ENCODE measurements at places on chromosomes 12 and 14.

DNA sequence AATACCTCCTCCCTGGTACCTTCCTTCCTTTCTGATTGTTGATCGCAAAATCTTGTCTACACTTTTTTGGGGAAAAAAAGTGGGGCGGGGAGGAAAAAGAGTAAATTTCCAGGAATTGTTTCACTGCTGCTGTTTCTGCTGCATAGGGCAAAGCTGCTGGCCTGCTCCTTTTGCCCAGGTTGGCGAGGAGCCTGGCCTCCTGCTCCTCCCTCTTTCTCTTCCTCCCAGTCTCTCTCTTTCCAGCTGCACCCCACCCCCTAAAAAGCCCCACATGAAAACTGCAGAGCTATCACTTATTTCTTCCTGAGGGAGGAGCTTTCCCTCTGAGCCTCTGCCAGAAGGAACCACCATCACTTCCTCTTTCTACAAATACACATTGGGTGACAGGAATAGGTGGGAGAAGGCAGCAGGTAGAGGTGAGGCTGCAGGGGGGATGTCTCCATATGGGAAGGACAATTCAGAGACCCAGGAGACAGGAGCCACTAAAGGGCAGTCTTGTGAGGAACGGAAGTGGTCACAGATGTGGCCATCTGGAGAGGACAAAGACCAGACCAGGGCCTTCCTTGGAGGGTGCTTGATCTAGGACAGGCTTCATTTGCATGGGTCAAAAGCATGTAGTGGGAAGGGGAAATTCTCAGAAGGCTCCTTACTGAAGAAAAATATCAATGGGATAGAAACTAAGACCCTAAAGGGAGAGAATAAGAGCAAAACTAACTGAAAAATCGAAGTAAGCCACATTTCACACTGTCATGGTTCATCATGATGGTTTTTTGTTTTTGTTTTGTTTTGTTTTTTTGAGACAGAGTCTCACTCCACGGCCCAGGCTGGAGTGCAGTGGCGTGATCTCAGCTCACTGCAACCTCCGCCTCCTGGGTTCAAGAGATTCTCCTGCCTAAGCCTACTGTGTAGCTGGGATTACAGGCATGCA lies 14.8 kb downstream of the ZBTB39 start:
- DNase-seq: no peak

DNA sequence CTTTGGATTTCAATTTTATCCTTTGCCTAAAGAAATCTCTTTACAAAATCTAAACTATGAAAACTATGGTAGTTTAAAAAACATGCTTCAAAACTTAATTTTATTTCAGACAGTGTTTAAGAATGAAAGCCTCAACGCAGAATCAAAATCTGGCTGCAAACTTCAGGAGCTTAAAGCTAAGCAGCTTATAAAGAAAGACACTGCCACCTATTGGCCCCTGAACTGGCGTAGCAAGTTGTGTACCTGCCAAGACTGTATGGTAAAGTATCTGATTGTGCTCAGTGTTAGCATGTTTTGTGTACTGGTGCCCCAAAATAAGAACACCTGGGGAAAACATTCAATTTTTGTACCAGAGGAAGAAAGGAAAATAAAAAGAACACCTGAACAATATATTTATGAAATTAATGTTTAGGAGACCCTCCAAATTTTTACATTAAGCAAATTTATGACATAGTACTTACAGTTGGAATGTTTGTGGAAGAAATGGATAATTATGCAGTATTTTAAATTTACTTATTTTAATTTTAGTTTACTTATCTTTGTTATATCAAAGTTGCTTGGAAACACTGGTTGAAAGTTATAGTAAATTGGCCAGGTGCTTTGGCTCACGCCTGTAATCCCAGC lies 12.2 kb downstream of the UBR7 start:
- DNase-seq: peak; percentile 69

GRCh38 chr14:34498684-34499412 lies 36.8 kb upstream of the SPTSSA start:
- DNase-seq: peak; percentile 34

GRCh38 chr12:89969093-89969492 lies 260.5 kb upstream of the ATP2B1 start:
- no peak for DNase-seq

GRCh38 chr12:40032433-40033241 lies 73.2 kb downstream of the SLC2A13 start:
- no peak for DNase-seq

DNA sequence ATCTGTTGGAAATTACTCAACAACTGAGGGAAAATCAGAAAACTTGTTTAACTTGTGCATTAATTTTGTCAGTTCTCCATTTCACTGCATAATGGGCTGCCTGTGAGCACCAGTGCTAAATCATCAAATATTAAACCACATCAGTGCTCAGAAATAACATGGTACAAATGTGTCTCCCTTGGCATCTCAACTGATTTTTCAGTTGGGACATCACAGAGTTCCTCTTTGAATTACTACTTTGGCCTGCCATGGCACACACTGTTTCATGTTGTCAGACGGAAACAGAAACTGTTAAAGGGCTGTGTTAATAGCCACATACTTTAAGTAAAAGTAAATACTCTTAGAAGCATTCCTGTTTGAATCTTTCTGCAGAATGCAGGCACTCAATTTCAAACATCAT lies 42.1 kb upstream of the STRN3 start:
- no peak for DNase-seq

DNA sequence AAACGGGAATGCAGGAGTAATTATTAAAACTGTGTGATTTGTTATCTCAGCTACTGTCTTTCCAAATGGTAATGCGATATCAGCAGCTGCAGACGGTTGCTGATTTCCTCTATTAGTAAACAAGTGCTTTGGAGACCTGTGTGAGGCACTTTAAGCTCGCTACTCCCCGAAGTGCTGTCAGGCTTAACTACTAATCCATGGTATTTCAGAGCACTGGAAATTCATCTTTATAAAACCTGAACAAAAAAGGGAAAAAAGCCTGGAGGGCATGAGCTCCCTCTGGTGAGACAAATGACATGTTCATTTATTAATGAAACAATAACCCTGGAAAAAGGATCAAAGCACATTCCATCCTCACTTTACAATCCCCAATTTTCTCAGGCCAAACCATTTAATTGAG lies 143.6 kb upstream of the OTX2 start:
- no peak for DNase-seq

DNA sequence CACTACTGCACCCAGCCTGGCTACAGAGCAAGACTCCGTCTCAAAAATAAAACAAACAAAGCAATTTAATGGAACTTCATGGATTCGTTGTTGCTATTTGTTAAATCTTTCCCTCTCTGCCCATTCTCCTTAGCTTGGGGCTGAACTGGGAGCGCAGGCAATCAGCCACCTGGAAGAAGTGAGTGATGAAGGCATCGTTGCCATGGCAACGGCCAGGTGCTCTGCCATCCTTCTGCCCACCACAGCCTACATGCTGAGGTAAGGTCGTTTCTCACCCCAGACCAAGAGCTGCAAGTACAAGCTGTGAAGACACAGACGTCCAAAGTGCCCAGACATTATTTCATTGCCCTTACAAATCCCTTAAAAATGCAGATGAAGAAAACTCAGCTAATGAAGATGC lies 19.1 kb downstream of the AMDHD1 start:
- no peak for DNase-seq

DNA sequence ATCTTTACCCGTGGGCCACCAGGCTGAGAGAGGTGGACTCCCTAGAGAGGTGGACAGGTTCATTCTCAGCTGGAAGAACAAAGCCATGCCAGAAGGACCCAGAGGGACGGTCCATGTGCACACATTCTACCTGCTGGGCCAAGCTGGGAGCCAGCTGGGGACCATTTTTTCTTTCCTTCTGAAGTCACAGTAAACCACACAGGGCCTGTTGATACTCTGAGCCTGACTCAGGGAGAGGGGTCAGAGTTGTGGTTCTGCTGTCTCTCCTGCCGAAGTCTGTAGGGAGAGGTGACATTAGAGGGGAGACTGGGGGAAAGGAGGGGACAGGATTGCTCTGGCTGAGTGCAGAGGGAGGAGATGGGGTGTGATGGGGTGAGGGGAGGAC lies 148.6 kb downstream of the TSPAN9 start:
- no peak for DNase-seq

DNA sequence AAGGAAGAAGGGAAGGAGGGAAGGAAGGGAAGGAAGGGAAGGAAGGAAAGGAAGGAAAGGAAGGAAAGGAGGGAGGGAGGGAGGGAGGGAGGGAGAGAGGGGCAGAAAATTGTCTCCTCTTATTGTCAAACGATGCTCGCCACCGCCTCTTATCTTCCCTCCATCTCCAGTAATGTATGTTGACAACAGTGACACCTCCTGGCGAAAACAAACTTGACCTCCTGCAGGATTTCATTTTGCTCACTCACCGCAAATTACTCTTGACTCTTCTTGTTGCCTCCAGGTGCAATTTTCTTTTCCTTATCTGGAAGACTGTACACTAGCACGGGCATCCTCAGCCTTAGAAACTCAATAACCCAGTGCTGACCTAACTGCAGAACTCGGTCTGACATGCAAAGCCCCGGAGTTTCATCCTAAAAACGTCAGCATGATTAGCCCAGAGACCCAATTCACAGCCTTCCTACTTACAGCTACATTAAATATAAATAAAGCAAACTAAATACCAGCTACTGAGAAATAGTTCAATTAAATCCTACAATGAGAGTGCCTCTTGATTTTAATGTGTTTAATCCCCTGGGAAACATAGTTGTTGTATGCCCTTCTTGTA lies 512.4 kb upstream of the TMPO start:
- peak; percentile 26 for DNase-seq

- no peak for DNase-seq
These were observed 39.8 kb downstream of the TMEM63C start for GRCh38 chr14:77221241-77221871.

Data from activated CD4-positive, alpha-beta T cell treated with anti-CD3 and anti-CD28 coated beads, Interleukin-2, amount 10 ng/mL, durations not matched to agents 7 days and 5 days (primary cell).